ENCODE measurements at places on chromosomes 5 and 9. TPM values are rescaled to one million over a fixed set of nuclear protein-coding genes. Genes with fewer than 3 reads are reported as not detected.
A peak's percentile ranks its signal among the peaks of the same experiment; 100 is the strongest.

GRCh38 chr9:13324988-13325387 is 45.5 kb upstream of the MPDZ start:
- no peak overlapping the region for H3K4me3 ChIP-seq
- H3K36me3 ChIP-seq = no peaks in the 10 kb centered on the region
- H3K27ac ChIP-seq = no peak overlapping the region
- no peak for DNase-seq

Gene ZFP2
- total RNA-seq = 0.69 TPM

DNA sequence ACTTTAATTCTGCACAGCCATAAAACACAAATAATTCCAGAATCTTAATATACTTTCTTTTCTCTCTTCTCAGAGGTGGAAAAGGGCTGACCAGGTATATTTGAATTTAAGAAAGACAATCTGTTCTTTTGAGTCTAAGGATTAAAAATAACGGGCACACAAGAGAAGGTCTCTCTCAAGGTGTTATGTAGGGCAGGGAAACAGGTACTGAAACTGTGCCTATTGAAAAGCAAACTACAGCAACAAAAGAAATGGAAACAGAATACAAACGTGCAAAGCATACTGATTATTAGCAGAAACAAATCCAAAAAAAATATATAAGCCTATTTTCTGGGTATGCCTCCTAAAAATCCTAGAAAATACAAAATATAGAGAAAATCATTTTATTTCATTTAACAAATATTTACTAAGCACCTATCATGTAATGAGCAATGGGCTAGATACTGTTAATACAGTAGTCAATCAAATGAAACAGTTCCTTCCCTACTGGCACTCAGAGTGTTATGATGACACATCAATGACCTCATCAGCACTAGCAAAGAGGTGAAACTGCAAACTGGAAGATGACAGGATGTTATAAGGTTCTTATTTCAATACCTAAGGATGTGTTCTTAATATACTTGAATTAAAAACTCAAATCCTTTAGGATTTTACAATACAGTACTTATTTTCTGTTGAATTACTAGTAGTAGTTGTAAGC is 87.7 kb downstream of the AUH start:
- peak; percentile 15 for DNase-seq
- H3K27ac ChIP-seq = no peak overlapping the region
- peaks cover 1% of the 10 kb centered on the region for H3K36me3 ChIP-seq
- H3K27me3 ChIP-seq = no peaks in the 10 kb centered on the region
- peaks cover 13% of the 10 kb centered on the region for H3K4me1 ChIP-seq

- no peak for DNase-seq
- H3K36me3 ChIP-seq = peaks cover 6% of the 10 kb centered on the region
- H3K27ac ChIP-seq = peak overlapping the region; percentile 69
- peaks cover 78% of the 10 kb centered on the region for H3K4me1 ChIP-seq
- H3K4me3 ChIP-seq = peak overlapping the region; percentile 11
These were observed 68.6 kb downstream of the MLLT3 start for GRCh38 chr9:20553558-20554149.

- no peak overlapping the region for H3K27ac ChIP-seq
- no peaks in the 10 kb centered on the region for H3K4me1 ChIP-seq
- DNase-seq = no peak
- no peak overlapping the region for H3K4me3 ChIP-seq
These were observed 989.8 kb downstream of the TLE4 start for GRCh38 chr9:80561526-80561925.

Gene CCDC187
- total RNA-seq = not detected

Gene TRIP13
- total RNA-seq = 36.9 TPM

- no peak for DNase-seq
- H3K4me3 ChIP-seq = no peak overlapping the region
- no peaks in the 10 kb centered on the region for H3K4me1 ChIP-seq
- H3K27me3 ChIP-seq = no peaks in the 10 kb centered on the region
These were observed 1368.6 kb upstream of the C9orf72 start for GRCh38 chr9:28941856-28942255.

- no peaks in the 10 kb centered on the region for H3K27me3 ChIP-seq
- H3K27ac ChIP-seq = no peak overlapping the region
- no peak for DNase-seq
These were observed 173.5 kb downstream of the FAM174A start for GRCh38 chr5:100708645-100709171.

DNA sequence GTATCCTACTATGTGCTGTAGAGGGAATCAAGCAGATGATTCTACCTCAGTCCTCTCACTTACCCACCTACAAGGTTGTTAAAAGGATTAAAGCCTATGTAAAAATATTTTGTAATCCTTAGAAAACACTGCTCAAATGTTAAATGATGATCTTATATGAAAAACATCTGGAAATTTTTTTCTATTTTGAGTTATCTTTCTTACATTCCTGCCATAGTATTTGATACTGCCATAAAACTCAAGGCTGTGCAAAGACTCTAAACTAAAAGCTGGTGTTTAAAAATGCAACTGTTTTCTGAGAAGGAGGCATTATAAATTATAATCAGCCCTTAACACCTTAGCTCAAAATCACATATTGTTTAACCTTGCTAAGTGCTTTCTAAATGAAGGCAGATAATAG is 474.2 kb downstream of the PRELID2 start:
- no peak for DNase-seq
- H3K4me1 ChIP-seq = no peaks in the 10 kb centered on the region
- H3K4me3 ChIP-seq = no peak overlapping the region
- no peaks in the 10 kb centered on the region for H3K36me3 ChIP-seq

All from activated CD8-positive, alpha-beta T cell treated with anti-CD3 and anti-CD28 coated beads for 36 hours (primary cell).